ENCODE measurements at places on chromosomes 3 and 15.

- DNase-seq = no peak
These were observed 43.2 kb upstream of the KLHL25 start for GRCh38 chr15:85837881-85838280.

GRCh38 chr15:88341006-88341405 lies 84.5 kb upstream of the NTRK3 start:
- DNase-seq = no peak

GRCh38 chr3:133492159-133492741 lies 81.2 kb upstream of the CDV3 start:
- DNase-seq = no peak

DNA sequence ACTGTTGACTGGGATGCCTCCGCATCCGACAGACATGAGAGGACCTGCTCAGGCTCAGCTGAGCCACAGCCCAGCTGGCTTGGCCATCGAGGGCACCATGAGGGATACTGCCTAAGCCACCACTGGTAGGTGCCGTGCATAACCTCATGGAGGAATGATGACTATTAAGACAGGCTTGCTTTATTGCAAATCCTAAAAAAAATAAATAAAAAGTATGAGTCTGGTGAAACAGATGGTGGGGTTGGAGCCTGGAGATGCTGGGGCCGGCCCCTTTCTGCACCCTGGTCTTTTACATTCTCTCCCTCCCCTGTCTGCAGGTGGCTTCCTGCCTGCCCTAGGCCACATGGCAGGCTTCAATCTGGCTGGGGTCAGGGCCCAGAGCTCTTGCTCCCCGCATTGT lies 24.0 kb upstream of the RAD18 start:
- DNase-seq = no peak

Data from erythroblast (primary cell).